NCI-H345 (cell line): ENCODE measurements at places on chromosomes 5 and 9.

DNA sequence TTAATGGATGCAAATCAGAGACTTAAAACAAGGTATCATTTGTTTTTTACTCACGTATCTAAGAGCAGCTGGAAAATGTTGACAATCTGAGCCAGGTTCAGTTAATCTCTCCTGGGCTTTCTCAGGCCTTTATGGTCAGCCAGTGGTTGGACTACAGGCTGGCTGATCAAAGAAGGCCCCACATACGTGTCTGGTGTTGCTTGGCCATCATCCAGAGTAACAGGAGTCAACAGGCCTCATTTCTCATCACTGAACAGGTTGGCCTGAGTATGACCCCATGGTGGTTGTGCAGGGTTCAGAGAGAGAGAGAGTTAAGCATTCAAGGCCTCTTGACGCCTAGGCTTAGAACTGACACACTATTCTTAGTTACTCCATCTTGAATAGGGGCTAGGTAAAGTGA lies 97.0 kb upstream of the VLDLR start:
- no peak for DNase-seq

GRCh38 chr5:74095871-74096270 lies 469.9 kb downstream of the ARHGEF28 start:
- DNase-seq, result no peak

- DNase-seq, result no peak
Observed at GRCh38 chr9:116390303-116391228, 237.0 kb downstream of the PAPPA start.

DNA sequence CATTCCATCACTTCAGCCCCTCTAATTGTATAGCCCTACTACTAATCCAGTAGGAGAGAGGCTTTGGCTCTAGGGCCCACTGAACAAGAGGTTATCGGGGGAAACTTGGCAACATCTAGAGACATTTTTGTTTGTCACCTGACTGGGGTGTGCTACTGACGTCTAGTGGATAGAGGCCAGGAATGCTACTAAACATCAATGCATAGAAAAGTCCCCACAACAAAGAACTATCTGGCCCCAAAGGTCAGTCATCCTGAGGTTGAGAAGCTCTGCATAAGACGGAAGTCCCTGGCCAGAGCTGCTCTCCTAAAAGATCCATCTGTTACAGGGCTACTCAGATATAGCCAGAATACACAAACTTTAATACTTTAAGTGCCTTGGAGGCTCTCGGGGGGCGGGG lies 570.6 kb upstream of the KLF4 start:
- no peak for DNase-seq

GRCh38 chr5:130023604-130024003 lies 119.3 kb downstream of the CHSY3 start:
- no peak for DNase-seq

DNA sequence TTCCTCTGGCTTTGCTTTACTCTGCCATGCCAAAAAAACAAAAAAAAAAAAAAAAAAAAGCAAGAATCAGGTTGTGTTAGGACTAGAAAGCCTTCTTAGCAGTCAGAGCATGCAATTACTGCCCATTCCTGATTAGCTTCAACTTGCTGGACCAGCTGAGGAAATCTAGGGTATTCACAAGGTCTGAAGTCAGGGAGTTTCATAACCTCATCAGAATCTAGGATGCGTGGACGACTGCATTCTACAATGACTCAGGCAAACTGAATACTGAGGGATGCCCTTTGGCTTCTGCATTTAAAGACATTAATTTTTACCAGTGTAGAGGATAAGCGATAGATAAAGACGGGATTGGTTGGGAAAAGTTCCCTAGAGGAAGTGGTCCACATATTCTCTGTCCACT lies 39.2 kb upstream of the SHOC1 start:
- no peak for DNase-seq
